Left lung (tissue), 14 donors: ENCODE measurements at places on chromosomes 7 and 10. TPM values are rescaled to one million over a fixed set of nuclear protein-coding genes. Genes with fewer than 3 reads are reported as not detected.

- peak overlapping the region; percentile 91 for H3K4me3 ChIP-seq
- DNase-seq = no peak
Observed at GRCh38 chr7:80136261-80137055, 1.8 kb downstream of the GNAI1 start.

GRCh38 chr7:326273-326672 lies 36.3 kb downstream of the FOXL3 start:
- no peaks in the 10 kb centered on the region for H3K27me3 ChIP-seq
- no peak overlapping the region for H3K4me3 ChIP-seq
- peak; percentile 71 for DNase-seq

- DNase-seq = no peak
- H3K4me1 ChIP-seq = no peaks in the 10 kb centered on the region
- H3K27ac ChIP-seq = no peak overlapping the region
- H3K27me3 ChIP-seq = no peaks in the 10 kb centered on the region
- no peak overlapping the region for H3K4me3 ChIP-seq
Observed at GRCh38 chr7:91771921-91772815, 108.3 kb downstream of the MTERF1 start.

GRCh38 chr10:71222601-71223346 lies 10.4 kb downstream of the UNC5B start:
- H3K36me3 ChIP-seq = no peaks in the 10 kb centered on the region
- H3K4me3 ChIP-seq = no peak overlapping the region
- H3K27me3 ChIP-seq = peaks cover 10% of the 10 kb centered on the region
- H3K27ac ChIP-seq = no peak overlapping the region
- peaks cover 5% of the 10 kb centered on the region for H3K4me1 ChIP-seq

DNA sequence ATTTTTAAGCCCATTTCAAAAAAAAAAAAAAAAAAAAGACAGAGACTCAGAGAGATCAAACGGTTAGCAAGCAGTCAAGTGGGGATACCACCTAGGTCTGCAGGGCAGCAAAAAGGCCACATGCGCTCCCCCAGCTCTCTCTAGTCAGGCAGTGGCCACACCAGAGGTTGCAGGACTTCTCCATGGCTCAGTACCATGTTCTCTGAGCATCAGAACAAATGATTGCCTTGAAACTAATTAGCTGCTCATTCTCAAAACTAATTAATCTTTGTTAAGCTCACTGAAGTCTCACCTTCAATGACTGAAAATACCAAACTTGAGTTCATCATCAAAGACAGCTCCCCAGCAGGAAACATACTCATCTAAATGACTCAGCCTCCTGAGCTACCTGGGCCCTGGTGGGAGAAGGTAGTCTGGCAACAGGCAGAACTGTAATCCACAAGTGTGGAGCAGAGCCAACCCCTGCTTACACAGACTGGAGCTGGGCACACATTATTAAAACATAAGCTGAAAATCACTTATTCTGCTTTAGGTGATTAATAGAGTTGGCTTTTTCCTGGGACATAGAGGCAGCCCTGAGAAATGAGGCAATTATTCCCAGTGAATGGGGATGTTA lies 319.6 kb downstream of the GRID1 start:
- no peak overlapping the region for H3K27ac ChIP-seq
- H3K36me3 ChIP-seq = no peaks in the 10 kb centered on the region
- H3K27me3 ChIP-seq = no peaks in the 10 kb centered on the region
- H3K4me3 ChIP-seq = no peak overlapping the region
- no peak for DNase-seq
- H3K4me1 ChIP-seq = no peaks in the 10 kb centered on the region

- no peak overlapping the region for H3K4me3 ChIP-seq
- H3K4me1 ChIP-seq = no peaks in the 10 kb centered on the region
- H3K27me3 ChIP-seq = no peaks in the 10 kb centered on the region
- no peak overlapping the region for H3K27ac ChIP-seq
- peak; percentile 62 for DNase-seq
- no peaks in the 10 kb centered on the region for H3K36me3 ChIP-seq
Observed at GRCh38 chr7:127940381-127941160, 90.7 kb downstream of the LRRC4 start.

The GARIN1A gene
- 1.1 TPM for total RNA-seq
